ENCODE measurements at places on chromosomes 16 and 17. TPM values are rescaled to one million over a fixed set of nuclear protein-coding genes. Genes with fewer than 3 reads are reported as not detected.
A peak's percentile ranks its signal among the peaks of the same experiment; 100 is the strongest.

- peak; percentile 74 for DNase-seq
These were observed at the start of gene DHRS11 for GRCh38 chr17:36591434-36592315. Gene DHRS11 (plus strand): TSS chr17:36591879. CDS start chr17:36592010, 131 bp downstream.

DNA sequence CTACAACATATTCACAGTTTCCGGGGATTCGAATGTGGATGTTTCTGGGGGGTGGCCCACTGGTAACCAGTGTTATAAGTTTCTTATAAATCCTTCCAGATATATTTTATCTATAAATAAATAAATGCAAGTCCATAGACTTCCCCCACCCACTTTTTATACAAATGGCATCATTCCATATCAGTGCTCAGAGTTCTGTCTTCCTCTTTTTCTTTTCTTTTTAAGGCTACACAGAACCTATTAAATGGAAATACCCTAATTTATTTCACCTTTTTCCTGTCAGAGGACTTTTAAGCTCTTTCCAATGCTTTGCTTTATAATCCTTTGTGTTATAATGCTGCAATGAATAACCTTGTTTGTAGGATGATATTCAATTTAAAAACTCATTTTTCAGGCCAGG lies 3.8 kb downstream of the LGALS9 start:
- no peak for DNase-seq

- DNase-seq = peak; percentile 31
These were observed 108.1 kb downstream of the SNX11 start for GRCh38 chr17:48215583-48216139.

GRCh38 chr17:63598281-63598680 lies 2.4 kb upstream of the TACO1 start:
- DNase-seq = no peak

- DNase-seq = no peak
These were observed 82.4 kb upstream of the DNAH9 start for GRCh38 chr17:11515901-11516300.

GRCh38 chr16:87000001-87000400 lies 317.2 kb downstream of the C16orf95 start:
- DNase-seq = no peak

DNA sequence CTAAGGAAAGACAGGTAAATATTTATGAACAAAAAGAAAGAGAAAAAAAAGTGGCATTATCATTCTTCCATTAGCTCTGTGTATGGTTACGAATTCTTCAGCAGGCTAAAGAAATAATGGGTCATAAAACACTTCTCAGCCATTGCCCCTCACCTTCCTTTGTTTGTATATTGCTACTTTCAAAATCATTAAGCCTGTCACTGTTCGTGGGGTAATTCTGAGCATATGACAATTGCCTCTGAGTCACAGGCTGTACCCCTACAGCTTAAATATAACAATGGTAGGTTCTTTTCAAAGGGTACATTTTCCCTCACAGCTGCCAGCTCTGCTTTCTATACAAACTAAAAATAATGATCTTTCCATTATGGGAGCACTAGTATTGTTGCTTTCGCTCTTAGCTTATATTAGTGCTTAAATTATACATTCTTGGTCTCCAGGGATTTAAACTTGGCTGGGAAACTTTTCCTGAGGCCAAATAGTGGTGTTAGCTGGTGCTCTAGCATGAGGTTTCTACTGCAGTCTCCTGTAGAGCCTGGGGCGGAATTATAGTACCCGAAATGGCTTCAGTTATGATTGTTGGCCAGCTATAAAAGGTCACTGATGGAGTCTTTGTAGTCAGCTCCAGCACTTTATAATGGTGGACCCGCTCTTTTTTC lies 74.7 kb upstream of the CDH11 start:
- no peak for DNase-seq

DNA sequence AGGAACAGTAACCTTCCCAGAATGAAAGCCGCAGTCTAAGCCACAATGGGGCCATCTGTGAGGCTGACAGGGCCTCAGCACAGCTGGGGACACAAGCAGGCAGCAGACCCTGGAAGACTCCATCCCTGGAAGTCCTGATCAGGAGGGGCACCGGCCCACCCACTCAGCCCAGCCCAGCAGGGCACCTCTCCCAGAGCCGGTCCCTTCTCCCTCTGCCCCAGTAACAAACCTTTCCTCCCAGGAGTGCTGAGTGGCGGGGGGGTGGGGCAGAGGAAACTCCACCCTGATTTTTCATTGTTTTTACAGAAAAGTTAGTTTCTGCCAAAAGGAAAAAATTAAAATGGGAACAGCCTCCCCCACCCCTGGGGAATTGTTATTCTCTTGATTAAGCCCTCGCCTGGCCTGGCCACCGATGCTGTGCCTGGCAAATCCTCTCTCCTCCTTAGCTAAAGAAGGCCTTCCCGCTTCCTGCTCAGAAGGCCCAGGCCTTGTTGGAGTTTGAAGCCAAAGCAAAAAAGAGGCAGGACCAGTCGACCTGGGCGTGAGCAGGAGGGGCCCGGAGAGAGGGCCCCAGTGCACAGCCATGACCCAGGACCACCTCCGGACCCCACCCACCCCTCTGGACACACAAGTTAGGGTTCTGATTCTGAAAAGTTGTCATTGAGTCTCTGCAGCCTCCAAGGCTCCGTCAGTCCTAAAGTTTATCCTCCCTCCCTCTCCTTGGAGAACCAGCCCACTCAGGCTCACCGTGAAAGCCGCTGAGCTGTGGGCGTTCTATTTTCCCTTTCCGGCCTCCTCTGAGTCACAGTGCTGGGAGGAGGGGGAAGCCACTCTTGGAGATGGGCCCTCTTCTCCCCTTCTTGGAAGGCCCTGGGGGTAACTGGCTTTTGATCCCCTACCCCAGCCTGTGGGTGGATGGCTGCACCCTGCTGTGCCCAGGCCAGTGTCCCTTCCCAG lies 128.4 kb upstream of the TNRC6C start:
- DNase-seq = peak; percentile 41

- no peak for DNase-seq
These were observed 22.1 kb downstream of the MYO18A start for GRCh38 chr17:29158096-29158487.

GRCh38 chr17:3851461-3852100 lies 5.5 kb upstream of the NCBP3 start:
- no peak for DNase-seq

DNA sequence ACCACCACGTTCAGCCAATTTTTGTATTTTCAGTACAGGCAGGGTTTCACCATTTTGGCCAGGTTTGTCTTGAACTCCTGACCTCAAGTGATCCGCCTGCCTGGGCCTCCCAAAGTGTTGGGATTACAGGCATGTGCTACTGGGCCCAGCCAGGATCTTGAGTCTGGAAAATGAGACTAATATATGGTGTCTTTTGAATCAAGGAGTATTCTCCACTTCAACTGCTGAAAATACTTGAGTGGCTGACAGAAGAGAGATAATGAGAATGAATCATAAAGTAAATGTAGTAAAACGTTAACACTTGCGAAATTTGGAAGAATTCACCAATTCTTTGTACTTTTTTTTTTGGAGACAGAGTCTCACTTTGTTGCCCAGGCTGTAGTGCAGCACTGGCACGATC lies 16.6 kb downstream of the SMYD4 start:
- no peak for DNase-seq

DNA sequence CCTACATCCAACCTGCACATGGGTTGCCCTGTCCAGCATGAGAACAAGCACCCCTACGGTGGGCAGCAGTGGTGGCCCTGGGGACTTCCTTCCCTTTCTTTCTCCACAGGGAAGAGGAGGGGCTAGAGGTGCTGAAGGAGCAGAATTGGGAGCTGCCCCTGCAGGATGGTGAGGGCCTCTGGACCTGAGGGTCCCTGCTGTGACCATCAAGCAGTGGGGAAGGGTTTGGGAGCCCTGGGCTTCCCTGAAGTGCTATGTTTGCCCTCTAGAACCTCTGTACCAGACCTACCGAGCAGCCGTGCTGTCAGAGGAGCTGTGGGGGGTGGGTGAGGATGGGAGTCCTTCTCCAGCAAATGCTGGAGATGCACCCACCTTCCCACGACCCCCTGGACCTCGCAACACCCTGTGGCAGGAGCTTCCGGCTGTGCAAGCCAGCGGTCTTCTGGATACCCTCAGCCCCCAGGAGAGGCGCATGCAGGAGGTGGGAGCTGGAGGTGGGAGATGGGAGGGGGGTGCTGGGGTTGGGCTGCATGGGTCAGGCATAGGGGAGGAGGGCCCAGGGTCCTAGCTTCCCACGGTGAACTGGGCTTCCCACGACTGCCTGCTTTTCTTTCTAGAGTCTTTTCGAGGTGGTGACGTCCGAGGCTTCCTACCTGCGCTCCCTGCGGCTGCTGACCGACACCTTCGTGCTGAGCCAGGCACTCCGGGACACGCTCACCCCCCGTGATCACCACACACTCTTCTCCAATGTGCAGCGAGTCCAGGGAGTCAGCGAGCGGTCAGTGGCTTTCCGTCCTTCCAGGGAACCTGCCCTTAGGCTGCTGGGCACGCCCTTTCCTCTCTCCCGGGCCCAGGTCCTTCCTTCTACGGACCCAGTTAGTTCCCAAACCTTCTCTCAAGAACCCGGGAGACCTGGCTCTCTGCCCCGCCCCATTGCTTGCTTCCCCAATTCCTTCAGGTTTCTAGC lies 5.0 kb downstream of the ARHGEF15 start:
- DNase-seq = peak; percentile 16

Gene NPB
- total RNA-seq = not detected

DNA sequence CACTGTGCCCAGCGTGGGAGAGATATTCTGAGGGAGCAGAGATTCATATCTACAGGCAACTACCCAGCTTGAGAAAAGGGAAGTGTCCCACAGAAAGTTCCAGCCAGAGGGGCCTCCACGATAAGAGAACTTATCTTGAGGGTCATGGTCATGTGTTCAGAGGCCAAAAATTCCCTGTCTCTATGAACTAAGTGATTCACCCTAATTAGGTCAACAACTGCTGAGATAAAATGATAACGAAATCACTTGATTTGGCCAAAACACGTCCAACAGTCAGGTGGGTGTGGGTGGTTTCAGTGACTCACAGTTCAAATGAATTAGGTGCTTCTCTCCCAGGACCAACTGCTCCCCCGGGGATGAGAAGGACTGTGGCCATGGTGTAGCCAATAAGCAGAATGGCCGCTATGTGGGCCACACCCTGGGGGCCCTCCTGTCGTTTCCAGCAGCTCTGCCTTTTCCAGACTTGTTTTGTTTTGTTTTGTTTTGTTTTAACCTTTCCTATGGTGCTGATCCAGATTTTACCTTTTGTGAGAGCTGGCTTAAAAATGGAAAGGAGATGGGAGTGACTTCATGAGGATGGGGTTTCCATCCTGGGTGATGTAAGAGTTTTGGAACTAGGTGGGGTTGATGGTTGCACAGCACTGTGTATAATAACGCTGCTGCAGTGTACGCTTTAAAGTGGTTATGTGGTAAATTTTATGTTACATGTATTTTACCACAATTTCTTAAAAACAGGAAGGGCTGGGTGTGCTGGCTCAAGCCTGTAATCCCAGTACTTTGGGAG lies 8.7 kb downstream of the DNAI2 start:
- DNase-seq = peak; percentile 93

Gene GFAP
- total RNA-seq = not detected

Gene MARCHF10
- under 0.01 TPM for total RNA-seq

GRCh38 chr17:44279666-44280391 lies 11.9 kb upstream of the SLC4A1 start:
- DNase-seq = peak; percentile 27

GRCh38 chr17:76384987-76385891 lies 830 bp downstream of the SPHK1 start:
- peak; percentile 84 for DNase-seq

Gene CYBA
- total RNA-seq = 20.3 TPM

- DNase-seq = no peak
These were observed 29.9 kb upstream of the IRX6 start for GRCh38 chr16:55294129-55294528.

DNA sequence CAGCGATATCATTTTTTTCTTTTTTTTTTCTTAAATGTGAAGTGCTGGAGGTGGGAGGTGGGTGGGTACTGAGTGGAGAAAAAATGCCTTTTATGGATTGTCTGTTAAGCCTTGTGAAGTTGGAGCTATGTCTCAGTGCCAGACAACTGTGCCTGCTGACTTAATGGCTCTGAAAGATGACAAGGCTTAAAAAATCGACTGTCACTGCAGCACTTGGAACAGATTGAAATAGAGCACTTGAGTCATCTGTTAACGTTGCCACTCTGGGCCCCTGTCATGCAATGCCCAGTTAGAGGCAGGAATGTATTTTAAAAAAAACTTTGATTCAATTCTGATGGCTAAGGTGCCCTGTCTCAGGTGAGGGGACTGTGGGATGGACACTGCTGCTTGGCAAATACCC lies 108.2 kb upstream of the HS3ST2 start:
- no peak for DNase-seq

GRCh38 chr17:74618451-74618850 lies 5.1 kb downstream of the CD300E start:
- no peak for DNase-seq

Gene AMFR
- total RNA-seq = 93.0 TPM

Gene TPSD1
- total RNA-seq = not detected

- peak; percentile 23 for DNase-seq
These were observed 2.8 kb downstream of the HAPSTR1 start for GRCh38 chr16:9094011-9094846.

- DNase-seq = no peak
These were observed 3.9 kb upstream of the KCNH6 start for GRCh38 chr17:63519116-63519881.

Gene STAT5A
- 1.7 TPM for total RNA-seq

Measured in mammary epithelial cell (primary cell).